ENCODE measurements at places on chromosomes 12 and 14.

GRCh38 chr14:79758985-79759384, 452.3 kb downstream of the DIO2 start:
- DNase-seq: no peak

DNA sequence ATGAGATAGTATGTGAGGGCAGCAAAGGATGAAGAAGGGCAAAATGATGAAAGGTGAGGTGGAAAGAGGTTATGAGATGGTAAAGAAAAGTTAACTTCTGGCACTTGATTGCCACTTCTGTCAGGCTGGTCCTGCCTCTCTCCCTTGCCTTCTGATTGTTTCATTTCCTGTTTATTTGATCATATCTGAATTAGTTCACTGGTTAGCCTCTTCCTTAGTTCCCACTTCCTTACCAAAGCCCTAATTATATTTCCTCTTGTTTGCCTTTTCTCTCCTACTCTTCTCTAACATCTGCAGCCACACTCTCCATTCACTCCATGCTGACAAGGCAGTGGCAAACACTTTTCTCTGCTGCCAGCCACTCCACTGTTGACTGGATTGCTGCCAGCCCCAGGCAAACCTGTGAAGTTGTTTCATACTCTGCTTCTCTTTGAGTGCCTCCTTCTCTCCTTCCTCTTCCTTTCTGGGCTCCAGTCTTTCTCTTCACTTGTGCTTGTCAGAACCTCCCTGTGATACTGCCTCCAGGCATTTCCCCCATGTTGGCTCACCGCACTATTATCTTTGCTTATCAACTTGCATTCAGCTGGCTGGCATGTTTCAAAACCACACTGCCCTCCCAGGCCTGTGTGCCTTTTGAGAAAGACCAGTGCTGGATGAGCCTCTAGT, 8.1 kb downstream of the PNP start:
- DNase-seq: no peak

- no peak for DNase-seq
These were observed 151.7 kb upstream of the GZMB start for GRCh38 chr14:24785698-24786097.

DNA sequence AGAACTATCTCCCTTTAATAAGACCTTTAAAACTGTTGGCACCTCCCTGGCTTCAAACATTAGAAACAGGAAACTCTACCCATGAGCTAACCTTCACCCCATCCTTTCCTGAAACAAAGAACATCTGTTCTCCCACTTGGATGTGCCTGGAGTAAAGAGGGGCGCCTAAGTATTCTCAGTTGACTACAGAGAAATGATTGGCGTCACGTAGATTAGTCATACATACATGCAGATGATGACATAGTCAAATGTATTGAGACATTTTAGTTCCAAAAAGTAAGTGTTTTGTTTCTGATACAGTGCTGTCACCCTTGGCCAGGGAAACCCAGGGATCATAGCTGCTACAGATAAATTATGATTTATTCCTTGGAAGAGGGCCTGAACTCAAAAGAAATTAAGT, 260.0 kb upstream of the PLEKHG7 start:
- no peak for DNase-seq

DNA sequence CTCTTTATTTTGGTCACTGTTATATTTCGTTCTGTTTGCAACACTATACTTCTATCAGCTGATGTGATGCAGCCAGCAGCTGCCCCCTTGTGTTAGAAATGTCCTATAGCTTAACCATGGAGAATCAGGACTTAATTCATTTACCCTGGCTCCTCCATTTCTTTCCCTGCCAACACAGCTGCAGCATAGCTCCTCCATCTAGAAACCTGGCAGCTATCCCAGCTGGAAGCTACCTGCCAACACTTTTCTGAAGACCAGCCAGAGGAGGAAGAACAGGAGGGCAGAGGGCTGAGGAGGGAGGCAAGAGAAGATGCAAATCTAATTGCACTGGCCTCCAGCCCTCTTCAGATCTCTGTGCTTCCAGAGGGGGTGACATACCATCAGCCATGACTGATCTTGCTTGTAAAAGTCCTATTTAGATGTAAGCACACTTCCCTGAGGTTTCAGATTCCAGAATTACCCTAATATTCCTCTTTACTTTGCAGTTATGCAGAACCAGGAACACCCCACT, 156.8 kb upstream of the TMEM260 start:
- peak; percentile 27 for DNase-seq

- no peak for DNase-seq
These were observed 862 bp downstream of the CRIP2 start for GRCh38 chr14:105475269-105476096.

DNA sequence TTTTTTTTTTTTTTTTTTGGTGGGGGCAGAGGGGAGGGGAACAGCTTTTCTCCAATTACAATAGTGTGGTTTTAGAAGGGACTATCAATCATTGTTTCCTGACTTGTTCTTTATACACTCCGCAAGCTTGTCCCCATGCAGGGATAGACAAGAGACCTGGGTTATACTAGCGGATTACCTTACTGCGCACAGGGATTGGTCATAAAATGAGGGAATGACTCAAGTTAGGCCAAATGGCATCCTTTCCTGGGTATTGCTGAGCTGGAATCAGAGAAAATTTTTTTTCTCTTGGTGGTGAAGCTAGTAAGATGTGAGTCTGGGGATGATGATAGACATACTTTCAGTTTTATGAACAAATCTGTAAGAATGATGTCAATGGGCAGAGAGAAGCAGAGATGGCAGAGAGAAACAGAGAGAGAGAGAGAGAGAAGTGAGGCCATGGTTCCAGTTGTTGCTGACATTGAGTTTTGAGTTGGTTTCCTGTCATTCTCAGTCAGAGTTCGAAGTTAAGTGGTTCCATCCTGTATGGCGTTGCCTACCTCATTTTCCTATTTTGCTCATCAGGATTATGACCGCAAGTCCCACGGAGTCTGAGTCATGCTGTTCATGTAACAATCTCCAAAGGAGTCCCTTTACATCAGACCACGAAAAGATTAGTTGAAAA, 59.1 kb upstream of the OTOGL start:
- no peak for DNase-seq

DNA sequence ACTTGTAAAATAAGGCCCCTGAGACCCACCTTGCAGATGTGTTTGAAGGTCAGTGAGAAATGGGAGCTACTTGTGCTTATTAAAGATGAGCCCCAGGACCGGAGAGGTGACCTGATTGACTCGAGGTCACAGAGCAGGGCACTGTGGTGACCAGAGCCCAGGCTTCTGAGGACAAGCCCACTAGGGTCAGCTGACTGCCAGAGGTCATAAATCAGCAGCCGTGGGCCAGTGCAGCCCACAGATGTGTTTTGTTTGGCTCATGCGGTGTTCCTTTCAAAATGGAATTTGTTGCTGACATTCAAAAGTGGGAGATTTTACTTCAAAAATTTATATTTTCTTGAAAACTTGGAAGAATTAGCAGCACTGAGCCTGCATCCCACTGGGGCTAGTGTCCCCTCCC, 24.5 kb downstream of the JDP2 start:
- no peak for DNase-seq

DNA sequence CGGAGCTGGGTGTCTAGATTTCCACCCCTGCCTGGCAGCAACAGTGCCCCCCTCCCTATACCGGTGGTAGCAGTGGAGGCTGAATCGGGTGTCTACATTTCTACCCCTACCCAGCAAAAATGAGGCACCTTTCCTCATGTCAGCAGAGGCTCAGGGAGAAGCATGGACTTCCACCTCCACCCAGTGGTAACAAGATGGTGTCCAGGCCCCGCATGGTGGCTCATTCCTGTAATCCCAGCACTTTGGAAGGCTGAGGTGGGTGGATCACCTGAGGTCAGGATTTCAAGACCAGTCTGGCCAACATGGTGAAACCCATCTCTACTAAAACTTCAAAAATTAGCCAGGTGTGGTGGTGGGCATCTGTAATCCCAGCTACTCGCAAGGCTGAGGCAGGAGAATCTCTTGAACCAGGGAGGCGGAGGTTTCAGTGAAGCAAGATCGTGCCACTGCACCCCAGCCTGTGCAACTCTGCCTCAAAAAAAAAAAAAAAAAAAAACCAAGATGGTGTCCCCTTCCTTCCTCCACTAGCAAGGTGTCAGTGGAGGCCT, 35.5 kb upstream of the OR5AU1 start:
- no peak for DNase-seq

DNA sequence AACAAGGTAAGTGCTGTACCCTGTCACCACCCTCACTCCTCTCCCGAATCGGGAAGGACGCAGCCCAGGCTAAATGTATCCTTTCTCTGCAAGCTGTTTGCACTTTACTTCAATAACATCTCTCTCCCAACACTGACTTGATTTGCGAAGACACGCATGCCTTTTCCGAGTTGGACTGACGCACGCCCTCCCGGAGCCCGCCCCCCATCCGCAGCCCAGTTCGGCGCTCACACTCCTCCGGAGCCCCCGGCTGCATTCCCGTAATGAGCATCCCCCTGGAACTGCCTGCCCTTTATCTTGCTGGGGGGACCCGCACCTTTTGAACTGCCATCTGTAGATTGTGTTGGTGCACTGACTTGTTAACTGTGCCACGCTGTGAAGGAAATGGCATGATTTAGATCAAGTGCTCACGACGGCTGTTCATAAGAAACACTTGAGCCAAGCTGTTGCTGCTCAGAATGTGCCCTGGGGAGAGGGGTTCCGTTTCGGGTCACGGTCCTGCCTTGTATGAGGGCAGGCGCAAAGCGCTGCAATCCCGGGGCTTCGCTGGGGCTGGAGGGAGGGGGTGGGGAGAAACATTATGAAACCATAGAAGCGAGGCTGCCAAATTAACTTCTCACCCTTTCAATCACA, 176.6 kb upstream of the CDKN3 start:
- DNase-seq: no peak

- no peak for DNase-seq
These were observed 5.0 kb downstream of the CMKLR1 start for GRCh38 chr12:108333898-108334699.

- DNase-seq: no peak
These were observed 145.3 kb upstream of the DCN start for GRCh38 chr12:91327889-91328288.

DNA sequence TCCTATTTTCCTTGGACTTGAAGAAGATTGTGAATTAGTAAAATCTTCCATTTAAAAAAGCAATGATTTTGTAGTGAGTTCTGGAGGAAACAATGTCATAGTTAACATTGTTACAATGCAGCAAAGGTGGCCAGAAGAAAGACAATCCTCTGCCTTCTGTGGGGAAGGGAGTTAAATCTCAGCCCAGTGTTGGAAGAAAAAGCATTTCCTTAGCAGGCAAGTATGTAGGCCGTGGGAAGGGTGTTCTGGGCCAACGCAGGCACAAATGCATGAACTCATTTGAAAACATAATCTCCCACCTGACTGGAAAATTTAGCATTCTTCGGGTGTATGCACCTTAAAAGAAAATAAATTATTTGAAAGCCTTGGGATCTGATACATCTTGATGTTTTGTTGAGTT, 258.6 kb downstream of the ADAMTS20 start:
- DNase-seq: no peak

DNA sequence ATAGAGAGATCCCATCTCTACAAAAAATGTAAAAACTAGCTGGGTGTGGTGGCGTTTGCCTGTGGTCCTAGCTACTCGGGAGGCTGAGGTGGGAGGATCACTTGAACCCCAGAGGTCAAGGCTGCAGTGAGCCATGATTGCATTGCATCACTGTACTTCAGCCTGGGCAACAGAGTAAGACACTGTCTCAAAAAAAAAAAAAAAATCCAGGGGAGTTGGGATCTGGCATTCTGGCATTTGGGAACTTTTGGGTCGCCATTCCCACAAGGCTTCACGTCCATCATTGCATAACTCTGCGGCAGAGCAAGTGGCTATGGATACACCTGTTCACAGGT, 34.7 kb upstream of the FAM181A start:
- DNase-seq: no peak

GRCh38 chr14:52033101-52033642, 35.7 kb downstream of the NID2 start:
- no peak for DNase-seq

GRCh38 chr12:4269279-4269991, 4.1 kb upstream of the CCND2 start:
- DNase-seq: no peak

- no peak for DNase-seq
These were observed 57.1 kb upstream of the PCED1B start for GRCh38 chr12:47022296-47022695.

- no peak for DNase-seq
These were observed 4.1 kb upstream of the STAB2 start for GRCh38 chr12:103583008-103583407.

DNA sequence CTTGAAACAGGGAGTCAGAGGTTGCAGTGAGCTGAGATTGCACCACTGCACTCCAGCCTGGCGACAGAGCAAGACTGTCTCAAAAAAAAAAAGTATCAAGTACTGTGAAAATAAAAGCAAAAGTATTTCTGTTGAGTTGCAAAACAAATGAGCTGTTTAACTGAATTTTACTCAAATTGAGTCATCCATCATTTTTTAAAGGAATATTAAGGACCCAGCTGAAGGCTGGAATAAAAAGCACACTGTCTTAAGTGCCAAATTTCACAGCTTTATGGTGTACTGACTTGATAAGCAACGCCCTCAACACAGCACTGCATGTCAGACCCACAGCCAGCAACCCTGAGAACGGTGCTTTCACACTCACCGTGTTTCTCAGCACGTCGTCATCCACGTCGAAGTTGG, 57.9 kb downstream of the AMN start:
- DNase-seq: no peak

DNA sequence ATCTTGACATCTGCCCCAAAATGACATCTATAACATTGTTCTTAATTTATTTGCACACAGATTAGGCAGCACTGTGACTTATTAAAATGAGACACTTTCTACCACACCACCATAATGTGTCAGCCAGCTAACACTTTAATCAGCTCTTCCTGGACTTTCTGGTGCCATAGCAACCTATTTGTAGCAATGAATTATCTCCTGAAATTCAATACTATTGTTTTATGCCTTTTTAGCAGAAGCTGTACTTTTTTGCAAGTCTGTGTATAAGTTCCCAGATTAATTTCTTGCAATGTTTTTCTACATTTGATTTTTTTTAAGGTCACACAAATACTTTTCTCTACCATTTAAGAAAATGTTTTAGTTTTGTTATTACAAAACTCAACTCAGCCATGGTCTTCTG, 72.8 kb upstream of the SAV1 start:
- DNase-seq: no peak

DNA sequence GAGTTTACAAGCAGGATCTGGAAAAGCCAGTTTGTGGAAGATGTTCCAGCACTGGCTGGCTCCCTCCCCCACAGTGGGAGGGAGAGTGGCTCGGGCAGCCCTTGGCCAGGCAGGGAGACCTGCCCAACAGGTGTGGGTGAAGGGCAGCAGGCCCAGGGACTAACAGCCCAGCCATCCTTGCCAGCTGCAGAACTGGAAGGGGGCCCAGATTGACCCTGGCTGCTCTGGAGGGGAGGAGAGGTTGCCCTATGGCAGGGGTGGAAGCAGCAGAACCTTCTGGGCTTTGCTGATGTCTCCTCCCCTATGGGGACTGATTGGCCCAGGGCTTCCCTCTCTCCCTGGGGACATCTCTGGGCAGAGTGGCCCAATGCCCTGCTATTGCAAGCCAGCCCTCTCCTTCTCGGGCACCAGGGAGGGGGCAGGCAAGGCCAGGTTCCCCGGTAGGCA, 20.5 kb downstream of the IRF2BPL start:
- peak; percentile 91 for DNase-seq

- DNase-seq: no peak
These were observed 148.9 kb downstream of the PCNX1 start for GRCh38 chr14:71056168-71056567.

GRCh38 chr12:116332705-116333380, 55.4 kb upstream of the MED13L start:
- DNase-seq: no peak

Measured in NCI-H510A (cell line).